SW 1271 (cell line): ENCODE measurements at places on chromosomes 1 and 21.

DNA sequence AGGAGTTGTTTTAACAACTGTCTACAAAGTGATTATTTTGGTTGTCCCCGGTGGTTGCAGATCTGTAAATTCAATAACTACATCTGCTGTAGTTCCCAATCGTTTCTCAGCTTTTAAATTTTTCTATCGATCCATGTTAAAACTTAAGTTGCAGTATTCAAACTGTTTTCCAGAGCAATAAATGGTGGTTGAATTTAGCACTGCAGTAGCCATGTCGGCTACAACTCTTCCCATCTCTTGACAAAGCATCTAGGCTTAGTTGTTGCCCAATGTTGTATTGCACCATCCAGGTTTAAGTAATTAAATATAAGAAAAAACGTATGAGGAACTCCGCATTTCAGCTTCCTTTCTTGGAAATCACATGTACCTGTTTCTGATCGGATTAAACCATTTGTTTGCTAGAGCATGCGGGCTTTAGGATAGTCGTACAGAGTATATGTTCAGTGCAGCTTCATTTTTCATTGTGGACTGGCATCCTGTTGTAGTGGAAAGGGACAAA is 996 bp downstream of the CNIH4 start:
- no peak for DNase-seq

- no peak for DNase-seq
Measured at GRCh38 chr1:32014199-32014947, 705 bp downstream of the KHDRBS1 start.

GRCh38 chr1:208135354-208135753 is 108.8 kb downstream of the PLXNA2 start:
- no peak for DNase-seq

- DNase-seq = no peak
Measured at GRCh38 chr1:228039986-228040385, 33.2 kb downstream of the WNT3A start.

- DNase-seq = no peak
Measured at GRCh38 chr1:2334883-2335534, 56.3 kb downstream of the MORN1 start.

DNA sequence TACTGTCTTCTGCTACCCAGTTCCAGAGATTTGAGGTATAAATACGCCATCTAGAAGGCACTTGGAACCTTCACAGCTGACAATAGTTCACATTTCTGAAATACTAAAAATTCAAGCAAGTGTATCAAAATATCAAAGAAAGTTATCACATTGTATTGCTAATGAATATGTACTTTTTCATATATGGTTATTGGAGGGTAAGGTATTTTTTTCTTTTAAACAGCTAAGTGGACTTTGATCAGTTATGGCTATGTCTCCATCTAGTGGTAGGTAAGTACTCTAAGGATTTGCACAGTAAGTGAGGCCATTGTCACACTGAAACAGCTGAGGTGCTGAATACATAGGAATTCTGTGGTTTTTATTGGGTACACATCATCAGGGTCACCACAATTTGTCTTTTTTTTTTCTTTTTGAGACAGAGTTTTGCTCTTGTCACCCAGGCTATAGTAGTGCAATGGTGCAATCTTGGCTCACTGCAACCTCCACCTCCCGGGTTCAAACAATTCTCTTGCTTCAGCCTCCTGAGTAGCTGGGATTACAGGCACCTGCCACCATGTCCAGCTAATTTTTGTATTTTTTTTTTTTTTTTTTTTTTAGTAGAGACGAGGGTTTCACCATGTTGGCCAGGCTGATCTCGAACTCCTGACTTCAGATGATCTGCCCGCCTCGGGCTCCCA is 49.1 kb upstream of the CR2 start:
- no peak for DNase-seq
